Heart left ventricle (tissue), 16 donors: ENCODE measurements at places on chromosomes 12 and 14. TPM values are rescaled to one million over a fixed set of nuclear protein-coding genes. Genes with fewer than 3 reads are reported as not detected.
A peak's percentile ranks its signal among the peaks of the same experiment; 100 is the strongest.

DNA sequence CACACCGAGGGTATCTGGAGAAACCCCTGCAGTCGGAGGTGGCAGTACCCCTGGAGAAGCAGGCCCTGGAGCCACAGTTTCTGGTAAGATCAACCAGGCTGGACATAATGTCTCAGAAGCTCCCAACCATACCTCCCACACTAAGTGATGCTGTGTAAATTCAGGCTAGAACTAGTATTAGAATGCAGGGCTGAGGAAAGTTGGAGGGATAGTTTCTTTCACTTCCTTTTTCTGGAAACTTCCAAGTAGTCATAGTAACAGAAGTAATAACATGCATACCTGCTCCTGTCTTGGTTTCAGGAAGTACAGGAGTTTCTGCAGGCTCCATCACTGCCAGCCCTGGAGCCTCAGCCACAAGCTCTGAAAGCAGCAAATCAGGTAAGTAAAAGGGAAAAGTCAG lies 228.1 kb upstream of the CNTN1 start:
- DNase-seq: no peak

GRCh38 chr12:22682663-22683062 lies 57.7 kb downstream of the ETNK1 start:
- DNase-seq: no peak

- DNase-seq: no peak
Observed at GRCh38 chr12:55246159-55246558, 1.8 kb downstream of the OR6C74 start.

DNA sequence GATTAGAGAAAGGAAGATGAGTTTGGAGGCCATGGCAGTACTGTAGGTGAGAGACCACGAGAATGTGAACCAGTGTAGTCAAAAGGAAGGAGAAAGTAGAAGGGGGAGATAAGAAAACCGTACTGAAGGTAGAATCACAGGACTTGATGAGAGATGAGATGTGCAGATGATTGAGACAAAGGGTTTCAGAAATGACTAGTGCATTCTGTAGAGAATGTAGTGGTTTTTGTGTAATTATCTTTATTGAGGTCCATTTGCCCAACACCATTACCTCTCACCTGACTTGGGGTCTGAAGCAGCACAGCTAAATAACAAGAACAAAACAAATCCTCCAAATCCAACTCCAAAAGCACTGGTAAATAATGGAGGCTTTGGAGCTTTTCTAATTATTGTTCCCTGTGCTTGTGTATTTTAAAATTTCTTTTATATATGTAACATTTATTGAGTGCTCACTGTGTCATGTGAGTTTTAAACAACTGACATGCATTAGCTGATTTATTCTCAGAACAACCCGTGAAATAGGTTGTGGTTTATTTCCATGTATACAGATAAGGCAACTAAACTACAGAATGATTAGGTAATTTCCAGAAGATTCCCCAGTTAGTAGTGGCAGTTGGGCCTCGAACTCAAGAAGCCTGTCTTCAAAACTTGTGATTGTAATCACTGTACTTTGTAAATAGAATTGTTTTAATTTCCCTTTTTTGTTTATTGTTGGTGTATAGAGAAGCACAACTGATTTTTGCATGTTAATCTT lies 390.0 kb downstream of the AEBP2 start:
- no peak for DNase-seq

INHBE gene
- 0.03 TPM for polyA plus RNA-seq

DNA sequence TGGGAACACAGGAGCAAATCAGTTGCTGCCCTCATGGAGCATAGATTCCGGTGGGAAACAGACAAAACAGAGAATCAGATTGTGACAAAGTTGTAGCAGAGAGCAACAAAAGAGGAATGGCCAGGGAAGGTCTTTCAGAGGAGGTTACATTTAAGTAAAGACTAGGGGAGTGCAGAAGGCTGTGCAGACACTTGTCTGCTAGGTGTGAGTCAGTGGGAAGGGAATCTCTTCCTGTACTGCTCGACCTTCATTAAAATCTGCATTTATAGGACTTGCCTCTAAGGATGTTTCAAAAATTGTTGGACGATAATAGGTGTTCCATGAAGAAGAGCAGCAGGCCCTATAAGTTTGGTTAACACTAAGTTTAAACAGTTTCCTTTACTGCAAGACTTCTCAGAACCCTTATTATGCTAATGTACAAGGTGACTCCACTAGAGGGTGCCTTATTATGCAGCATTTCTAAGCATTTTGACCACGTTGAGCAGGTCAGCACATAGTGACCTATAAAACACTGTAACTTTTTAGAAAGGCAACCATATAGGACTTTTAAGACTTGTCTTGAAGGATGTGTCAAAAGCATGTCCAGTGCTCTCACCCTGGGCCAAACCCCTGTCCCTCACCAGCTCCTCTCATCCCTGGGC lies 91.8 kb upstream of the RIC8B start:
- DNase-seq: no peak

DNA sequence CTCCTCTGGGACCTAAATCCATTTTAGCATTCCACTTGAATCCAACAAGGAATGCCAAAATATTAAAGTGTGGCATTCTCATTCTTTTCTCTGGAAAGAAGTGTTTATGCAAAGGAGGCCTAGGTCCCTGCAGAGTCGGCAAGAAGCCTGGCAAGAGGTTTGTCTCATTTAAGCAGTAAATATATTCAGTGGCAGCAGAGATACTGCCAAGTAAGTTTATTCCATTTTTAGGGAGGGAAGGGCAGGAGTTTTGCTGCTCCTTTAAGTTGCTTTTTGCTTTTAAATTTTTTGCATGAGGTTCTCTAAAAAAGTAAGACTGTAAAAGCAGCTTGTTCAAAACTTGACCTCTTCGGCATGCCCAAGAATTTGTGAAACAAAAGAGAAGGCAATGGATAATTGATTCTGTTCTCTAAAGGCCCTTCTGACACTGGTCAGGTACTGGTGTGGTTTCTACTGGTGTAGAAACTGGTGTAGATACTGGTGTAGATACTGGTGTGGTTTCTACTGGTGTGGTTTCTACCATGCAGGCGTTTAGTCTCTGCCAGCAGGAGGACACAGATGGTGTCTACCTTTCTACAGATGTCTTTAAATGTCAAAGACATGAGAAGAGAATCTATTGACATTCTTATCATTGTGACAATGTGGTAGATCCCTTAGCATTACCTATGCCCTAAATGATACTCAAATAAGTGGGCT lies 107.3 kb downstream of the SAMD4A start:
- DNase-seq: no peak

DNA sequence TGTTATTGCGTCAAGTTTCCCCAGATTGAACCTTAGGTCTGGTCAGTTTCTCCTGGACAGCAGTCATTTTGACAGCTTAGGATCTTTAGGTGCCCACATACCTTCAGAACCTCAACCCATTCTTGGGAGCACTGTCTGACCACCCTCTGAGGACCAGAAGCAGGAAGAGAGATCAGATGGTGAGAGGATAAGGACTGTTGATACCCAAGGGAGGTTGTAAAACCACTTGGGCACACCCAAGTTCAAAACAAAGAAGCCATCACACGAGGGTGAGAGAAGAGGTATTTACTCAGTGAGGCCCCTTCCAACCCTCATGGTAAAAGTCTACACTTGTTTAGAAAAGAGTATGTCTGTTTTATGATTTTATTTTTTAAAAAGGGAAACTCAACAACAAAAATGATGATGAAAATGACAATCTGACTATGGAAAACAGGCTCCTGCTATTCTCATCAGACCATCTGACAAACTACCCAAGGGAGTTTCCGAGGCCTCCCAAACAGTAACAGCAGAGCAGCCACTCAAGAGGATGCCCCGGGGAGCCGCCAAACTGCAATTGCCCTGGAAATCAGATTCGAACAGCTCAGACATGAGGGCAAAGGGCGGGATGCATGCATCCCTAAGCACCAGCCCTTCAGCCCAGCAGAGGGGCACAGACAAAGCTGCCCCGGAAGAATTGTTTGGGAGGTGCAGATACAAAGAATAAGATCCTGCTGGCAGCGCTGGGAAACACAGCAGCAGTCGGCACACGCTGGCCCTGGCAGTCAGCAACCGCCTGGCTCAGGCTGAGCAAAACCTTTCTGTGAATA lies 162.6 kb upstream of the PLEKHG7 start:
- DNase-seq: peak; percentile 40

- DNase-seq: no peak
Observed at GRCh38 chr12:121145221-121145620, 12.5 kb downstream of the P2RX7 start.

DNA sequence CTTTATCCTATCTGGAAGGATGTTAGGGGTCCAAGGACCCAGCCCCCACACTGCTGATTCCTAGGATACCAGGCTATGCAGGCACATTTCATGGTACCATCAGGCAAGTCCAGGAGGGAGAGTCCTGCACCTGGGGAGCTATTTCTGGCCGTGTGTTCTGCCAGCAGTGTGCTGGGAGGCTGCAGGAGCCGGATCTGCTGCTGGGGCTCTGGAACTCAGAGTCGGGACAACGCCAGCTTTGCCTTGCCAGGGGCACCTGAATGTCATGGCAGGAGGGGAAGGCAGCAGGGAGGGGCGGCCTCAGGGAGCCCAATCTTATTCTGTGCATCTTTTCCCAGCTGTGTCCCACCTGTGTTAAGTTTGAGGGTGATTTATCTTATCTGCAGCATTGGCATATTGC lies 17.8 kb downstream of the SRRM4 start:
- peak; percentile 57 for DNase-seq

- DNase-seq: no peak
Observed at GRCh38 chr12:57173089-57173488, 25.7 kb upstream of the LRP1-AS start.

DNA sequence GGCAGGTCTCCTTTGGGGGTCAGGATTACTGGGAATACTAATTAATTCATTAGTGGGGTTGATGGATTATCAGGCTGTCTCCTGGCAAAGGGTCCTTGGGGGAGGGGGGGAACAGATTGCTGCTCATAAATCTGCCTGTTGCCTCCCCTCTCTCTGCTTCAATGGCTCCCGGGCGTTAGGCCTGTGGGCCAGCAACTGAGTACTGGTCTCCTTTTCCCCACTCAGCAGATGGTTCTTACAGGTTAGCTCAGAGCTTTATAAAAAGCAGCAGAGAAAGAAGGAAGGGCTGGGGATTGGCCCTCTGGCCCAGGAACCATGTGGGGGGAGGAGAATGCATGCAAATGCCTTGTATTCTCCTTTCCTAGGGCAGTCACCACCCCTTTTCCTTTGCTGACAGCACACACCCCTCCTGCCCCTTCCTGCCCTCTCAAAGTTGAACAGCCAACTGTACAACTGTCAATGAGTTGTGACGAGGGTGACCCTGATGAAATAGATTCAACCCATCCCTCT lies 2.3 kb upstream of the NEUROD4 start:
- no peak for DNase-seq

TOMM20L gene
- not detected for polyA plus RNA-seq

TMPRSS12 gene
- not detected for polyA plus RNA-seq

- peak; percentile 31 for DNase-seq
Observed at GRCh38 chr14:96039633-96040311, 610 bp downstream of the C14orf132 start.

- peak; percentile 100 for DNase-seq
Observed at GRCh38 chr12:57520053-57520818, at the start of gene DDIT3. Gene DDIT3 (minus strand): TSS chr12:57520514. CDS start chr12:57517406, 3,108 bp downstream.

GRCh38 chr12:15863372-15863771 lies 18.8 kb upstream of the STRAP start:
- DNase-seq: no peak

- peak; percentile 9 for DNase-seq
Observed at GRCh38 chr14:104113631-104114420, 24.6 kb upstream of the KIF26A start.

GRCh38 chr12:89038831-89039512 lies 313.3 kb downstream of the DUSP6 start:
- no peak for DNase-seq

RDH12 gene
- polyA plus RNA-seq: not detected

DNA sequence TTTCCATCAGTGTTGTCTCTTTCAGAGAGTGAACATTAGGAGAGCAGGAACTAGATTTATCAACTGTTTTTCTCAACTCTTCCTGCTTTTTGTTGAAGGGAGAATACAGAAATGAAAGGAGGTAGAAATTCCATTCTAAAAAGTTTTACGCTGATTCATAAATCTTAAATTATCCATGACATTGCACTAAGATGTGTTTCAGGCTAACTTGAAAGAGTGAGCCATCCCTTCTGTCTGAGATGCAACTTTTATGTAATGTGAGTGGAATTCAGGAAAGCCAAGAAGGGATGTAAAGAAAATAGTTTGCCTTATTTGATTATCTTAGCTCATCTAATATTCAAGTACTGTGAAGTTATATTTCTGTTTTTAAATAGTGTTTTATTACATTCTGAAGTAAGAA lies 349.5 kb upstream of the RGS6 start:
- DNase-seq: no peak

DNA sequence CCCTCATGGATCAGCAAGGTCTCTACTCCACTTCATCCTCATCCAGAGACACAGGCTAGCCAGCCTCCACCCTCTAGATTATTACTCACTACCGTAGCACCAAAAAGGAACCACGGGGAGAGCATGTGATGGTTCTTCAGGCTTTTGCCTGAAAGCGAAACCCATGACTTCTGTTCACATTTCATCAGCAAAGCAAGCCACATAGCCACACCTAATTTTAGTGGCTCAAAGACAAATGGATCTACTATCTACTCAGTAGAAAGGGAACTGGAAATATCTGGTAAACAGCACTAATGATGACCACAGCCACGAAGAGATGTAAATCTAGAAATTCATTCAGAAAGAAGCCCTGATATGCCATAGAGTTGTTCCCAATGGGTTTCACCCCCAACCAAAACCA lies 51.4 kb downstream of the VCPKMT start:
- peak; percentile 38 for DNase-seq

DNA sequence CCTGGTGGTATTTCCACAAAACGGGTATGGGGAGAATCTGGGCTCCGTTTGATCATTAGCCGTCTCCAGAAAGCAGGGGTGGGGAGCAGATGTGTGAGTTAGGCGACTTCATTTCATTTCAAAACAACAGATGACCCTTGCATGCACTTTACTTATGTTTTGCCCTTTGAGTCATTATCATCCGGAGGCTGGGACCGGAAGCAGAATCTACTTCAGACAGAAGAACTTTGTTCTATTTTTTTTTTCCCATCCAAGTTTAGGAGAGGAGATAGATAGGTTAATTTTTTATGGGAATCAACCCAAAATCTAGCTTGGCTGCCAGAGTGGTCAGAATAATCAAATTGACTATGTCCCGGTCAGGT lies 31.3 kb upstream of the CMAS start:
- DNase-seq: peak; percentile 20

GRCh38 chr12:76634133-76634532 lies 74.6 kb upstream of the OSBPL8 start:
- no peak for DNase-seq

GRCh38 chr14:27253966-27254365 lies 656.1 kb upstream of the NOVA1 start:
- DNase-seq: no peak

GRCh38 chr12:62434494-62435302 lies 31.9 kb upstream of the MON2 start:
- no peak for DNase-seq

DNA sequence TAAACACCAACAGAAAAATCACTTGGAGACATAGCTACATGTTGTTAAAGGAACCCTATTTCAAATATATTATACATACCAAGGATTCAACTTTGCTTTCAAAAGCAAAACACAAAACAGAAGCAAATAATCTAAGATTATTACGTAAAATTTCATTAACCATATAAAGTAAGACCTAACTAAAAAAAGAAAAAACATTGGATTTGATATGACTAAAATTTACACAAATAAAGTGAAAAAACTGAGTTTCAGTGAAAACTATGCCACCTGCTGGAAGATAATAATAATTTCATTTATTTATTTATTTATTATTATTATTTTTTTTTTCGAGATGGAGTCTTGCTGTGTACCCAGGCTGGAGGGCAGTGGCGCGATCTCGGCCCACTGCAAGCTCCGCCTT lies 45.2 kb downstream of the WDHD1 start:
- DNase-seq: no peak

- DNase-seq: no peak
Observed at GRCh38 chr12:86911973-86912372, 655.8 kb upstream of the MGAT4C start.

- DNase-seq: no peak
Observed at GRCh38 chr12:52662918-52663229, 10.9 kb upstream of the KRT2 start.

KRT77 gene
- not detected for polyA plus RNA-seq
